HEK293T (cell line): ENCODE measurements at places on chromosomes 4 and X.

DNA sequence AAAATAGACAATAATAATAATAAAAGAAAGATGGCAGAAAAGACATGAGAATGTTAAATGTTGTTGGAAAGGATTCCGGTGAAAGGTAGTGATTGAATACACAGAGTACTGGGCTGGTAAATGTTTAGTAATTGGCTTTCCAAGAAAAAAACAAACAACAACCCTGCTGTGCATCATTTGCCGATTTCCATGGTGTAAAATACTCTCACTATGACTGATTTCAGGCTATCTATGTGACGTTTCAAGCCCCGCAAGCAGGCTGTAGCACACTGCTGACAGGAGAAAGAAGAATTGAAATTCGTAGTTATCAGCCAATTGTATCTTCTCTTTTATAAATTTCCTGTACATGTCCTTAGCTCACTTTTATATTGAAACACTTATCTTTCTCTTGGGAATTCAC, 13.6 kb upstream of the SEPTIN6 start:
- DNase-seq, result no peak

DNA sequence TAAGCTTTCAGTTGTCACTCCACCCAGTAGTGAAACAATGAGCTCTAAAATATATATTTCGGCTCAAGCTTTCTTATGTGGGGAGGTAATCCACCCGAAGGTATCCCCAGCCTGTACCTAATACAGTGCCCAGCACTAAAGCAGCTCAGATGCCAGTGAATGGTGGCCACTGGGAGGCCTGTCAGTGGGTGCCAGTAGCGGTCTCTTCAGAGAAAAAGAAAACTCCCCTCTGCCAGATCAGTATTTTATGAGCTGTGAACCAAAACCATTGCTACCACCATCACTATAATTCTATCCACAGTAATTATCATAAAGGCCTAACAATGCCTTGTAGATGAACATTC, 835 bp upstream of the NFKB1 start:
- DNase-seq, result no peak

- no peak for DNase-seq
Observed at GRCh38 chrX:8520178-8520577, 55.5 kb downstream of the VCX3B start.

DNA sequence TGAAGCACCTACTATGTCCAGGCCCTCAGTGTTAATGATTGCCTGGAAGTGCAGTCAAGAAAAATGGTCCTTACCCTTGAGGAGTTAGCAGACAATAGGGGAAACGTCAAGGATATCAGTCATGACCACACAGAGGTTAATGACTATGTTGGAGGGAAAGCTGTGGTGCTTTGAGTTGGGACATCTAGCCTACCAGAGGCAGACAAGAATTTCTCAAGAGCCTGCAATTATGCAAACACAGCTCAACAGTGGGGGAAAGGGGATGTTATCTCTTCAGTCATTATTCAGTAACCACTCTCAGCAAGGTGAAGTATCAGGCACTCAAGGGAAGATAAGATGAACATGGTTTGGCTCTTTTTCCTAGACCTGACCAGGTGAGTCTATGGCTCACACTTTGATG, 7.0 kb upstream of the FGFBP1 start:
- no peak for DNase-seq

GRCh38 chrX:119694601-119695534, 1.9 kb upstream of the SEPTIN6 start:
- no peak for DNase-seq

DNA sequence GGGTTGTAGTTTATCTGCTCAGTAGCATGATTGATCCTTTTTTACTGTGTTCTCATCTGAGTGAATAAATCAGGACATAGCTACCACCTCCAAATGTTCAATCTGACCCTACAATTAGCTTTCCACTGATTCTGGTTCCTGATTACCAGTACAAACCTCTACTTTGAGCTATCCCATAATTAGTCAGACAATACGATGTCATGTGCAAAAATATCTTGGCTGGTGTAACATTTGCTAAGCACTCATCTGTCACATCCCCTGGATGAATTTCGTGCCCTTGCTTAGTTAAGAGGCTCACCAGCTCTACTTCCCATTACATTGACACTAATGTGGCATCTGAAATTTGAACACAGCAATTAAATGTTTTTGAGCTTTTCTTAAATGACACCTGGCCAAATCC, 1101.0 kb upstream of the PCDH7 start:
- DNase-seq, result no peak

DNA sequence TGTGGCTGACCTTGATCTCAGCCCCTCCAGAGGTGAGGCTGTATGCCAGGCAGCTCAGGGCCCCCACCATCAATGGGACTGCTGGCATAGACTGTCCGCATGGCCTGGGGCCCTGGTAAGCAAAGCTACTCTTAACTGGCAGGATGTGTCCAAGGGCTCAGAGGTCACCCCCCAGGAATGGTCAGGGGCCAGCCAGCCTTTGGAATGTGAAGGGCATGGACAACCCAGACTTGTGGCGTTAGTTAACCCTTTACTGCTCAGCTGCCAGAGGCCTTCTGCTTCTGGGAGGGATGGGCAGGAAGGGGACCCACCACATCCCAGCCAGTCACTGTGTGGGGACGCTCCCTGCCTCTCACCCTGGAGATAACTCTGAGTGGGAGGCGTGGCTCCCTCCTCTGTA, 80.1 kb upstream of the PSAPL1 start:
- no peak for DNase-seq

- DNase-seq, result no peak
Observed at GRCh38 chr4:26584725-26585124, 841 bp downstream of the TBC1D19 start.

DNA sequence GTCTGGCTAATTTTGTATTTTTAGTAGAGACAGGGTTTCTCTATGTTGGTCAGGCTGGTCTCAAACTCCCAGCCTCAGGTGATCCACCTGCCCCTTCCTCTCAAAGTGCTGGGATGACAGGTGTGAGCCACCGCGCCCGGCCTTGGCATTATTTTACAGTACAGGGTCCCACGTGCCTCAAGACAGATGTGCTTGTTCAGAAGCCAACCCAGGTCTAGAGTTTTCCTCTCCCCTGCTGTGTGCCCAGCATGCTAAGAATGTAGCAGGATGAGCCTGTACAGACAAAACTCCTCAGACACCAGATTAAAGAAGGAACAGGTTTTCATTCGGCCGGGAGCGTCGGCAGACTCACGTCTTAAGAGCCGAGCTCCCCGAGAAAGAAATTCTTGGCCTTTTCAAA, 42.2 kb downstream of the CRLF2 start:
- no peak for DNase-seq

DNA sequence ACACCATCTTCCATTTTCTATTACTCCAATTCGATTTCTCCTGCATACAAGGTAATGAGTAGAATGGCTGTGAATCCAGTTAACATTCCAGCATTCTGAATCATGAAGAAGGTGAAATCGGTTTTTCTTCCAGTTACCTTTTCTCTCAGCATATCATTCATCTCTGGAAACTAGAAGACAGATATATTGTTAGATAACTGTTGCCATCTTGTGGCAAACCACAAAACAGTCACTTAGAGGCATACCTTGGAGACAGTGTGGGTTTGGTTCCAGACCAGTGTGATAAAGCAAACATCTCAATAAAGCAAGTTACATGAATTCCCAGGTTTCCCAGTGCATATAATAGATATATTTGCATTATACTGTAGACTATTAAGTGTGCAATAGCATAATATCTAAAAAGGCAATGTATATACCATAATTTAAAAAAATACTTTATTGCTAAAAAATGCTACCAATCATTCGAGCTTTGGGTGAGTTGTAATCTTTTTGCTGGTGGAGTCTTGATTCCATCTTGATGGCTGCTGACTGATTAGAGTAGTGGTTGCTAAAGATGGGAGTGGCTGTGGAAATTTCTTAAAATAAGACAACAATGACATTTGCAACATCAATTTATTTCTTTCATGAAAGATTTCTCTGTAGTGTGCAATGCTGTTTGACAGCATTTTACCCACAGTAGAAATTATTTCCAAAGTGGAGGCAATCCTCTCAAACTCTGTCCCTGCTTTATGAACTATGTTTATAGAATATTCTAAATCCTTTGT, 82.1 kb downstream of the SLC39A8 start:
- DNase-seq, result peak; percentile 39

DNA sequence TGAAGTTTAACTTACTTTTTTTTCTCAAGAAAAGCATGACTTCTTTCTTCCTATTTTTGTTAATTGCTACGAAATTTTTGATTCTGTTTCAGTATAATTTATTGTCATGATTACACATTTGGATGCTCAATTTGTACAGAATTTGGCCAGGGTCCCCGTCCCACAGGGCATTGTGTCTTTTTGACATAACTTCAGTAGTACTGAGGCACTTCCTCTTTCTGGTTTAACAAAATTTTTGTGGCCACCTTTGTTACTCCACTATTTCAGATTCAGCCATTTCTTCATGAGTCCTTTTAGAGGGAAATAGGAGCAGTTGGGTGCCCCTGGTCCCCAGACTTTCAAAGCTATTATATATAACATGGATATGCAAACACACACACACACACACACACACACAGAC, 1248.7 kb downstream of the PCDH7 start:
- no peak for DNase-seq

DNA sequence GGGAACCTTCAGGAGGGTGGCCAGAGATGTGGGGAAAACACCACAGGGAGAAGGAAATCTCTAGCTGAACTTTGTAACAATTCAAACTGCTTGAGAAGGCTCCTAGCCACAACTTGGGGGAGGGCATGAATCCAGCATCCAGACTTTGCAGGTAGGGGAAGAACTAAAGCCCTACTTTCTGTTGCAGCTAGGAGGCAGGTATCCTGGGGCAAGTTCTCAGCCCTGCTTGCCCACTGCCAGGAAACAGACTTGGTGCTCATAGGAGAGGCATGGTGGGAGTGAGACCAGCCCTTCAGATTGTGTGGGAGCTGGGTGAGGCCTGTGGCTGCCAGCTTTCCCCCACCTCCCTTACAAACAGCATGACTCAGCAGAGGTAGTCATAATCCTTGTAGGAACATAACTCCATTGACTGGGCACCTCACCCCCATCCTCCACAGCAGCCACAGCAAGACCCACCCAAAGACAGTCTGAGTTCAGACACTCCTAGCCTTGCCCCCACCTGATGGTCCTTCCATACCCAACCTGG, 209.5 kb upstream of the CPEB2 start:
- DNase-seq, result no peak

- DNase-seq, result no peak
Observed at GRCh38 chr4:80049813-80050534, 23.1 kb downstream of the ANTXR2 start.

DNA sequence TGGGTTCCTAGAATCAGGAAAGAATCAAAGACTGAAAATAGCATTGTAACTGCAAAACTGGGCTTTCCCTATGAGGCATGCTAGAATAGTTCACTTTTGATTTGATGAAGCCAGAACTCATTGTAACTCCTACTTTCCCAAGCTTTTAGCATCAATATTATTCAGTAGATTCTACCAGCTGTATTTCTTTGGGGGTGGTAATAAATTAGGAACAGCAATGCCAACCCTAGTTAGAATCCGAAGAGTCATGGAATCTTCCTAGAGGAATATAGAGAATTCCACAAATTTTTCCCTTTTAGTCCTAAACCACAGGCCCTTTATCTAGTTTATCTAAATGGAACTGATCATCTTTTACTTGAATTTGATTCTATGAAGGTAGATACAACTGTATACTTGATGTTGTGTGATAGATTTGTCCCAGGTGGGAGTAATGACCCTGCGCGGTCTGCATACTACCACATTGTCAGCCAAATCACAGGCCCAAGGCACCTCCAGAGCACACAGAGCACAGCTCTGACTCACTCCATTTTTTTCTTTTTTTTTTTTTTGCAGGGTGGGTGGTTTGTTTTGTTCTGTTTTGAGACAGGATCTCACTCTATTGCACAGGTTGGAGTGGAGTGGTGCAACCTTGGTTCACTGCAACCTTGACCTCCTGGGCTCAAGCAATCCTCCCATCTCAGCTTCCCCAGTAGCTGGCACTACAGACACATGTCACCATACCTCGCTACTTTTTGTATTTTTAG, 66.6 kb downstream of the EDNRA start:
- no peak for DNase-seq

DNA sequence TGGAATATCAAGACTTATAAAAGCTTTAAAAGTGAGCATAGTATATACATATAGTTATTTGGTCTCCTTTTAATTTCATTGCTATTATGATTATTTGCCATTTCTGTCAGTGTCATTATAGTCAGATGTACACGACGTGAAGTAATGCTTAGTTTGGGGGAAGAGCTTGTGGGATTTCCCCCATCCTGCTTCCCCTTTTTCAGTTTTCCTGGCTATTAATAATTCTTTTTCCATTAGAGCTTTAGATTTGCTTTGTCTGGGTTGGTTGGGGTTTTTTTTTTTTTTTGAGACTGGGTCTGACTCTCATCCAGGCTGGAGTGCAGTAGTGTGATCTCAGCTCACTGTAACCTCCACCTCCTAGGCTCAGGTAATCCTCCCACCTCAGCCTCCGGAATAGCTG, 5.4 kb downstream of the ABCE1 start:
- no peak for DNase-seq

DNA sequence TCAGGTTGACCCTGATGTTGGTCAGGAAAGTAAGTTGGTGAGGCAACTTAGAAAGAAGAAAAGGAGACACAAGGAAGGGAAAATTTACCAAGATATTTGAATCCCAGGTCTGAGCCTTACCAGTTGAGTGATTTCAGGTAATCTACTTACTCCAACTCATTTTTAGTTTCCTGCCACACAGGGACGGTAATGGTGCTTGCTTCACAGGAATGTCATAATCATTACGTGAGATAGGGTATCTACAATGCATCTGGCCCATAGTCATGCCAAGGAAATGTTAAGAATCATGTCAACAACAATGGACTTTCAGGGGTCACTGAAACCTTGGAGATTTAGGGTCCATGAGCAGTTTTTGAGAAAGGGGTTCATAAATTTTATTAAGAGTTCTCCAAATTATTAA, 195.4 kb upstream of the HHIP start:
- no peak for DNase-seq
